Sciatic nerve (tissue), 2 donors: ENCODE measurements at places on chromosomes 5 and 9.

- DNase-seq = no peak
Observed at GRCh38 chr9:121424024-121424432, 54.0 kb upstream of the STOM start.

GRCh38 chr5:123094237-123094918 lies 5.3 kb downstream of the PRDM6 start:
- DNase-seq = no peak

GRCh38 chr5:129395247-129395646 lies 64.9 kb upstream of the ADAMTS19 start:
- DNase-seq = no peak

DNA sequence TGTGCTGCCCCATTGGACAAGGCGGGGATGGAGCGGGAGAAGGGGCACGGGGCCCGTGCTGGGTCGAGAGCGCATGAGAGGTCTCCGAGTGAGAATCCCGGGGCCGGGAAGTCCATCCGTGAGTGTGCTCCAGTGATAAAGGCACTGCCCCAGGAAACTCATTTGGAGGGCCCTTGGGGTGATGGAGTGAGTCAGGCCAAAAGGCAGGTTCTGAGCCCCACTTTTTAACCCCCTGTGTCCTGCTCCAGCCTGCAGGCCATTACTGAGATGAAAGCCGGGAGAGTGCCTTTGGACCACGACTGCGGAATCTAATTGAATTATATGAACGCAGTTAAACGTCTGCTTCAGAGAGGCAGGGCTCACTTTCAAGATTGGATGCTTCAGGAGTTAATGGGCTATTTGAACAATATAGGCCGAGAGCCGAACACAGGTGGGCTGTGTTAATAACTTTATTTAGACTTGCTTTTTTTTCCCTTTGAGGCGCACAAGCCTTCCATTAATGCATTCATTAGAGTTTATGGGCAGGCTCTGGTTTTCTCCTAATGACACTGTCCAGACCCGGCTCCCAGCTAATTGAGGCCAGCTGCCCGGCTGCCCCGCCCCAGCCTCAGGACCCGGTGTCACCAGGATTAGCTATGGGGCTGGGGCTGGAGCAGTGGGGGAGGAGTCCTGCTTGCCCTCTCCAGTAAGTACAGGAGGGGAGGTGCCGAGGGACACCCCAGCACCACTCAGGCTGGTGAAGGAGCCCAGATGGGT lies 79.1 kb upstream of the LMX1B start:
- DNase-seq = no peak

DNA sequence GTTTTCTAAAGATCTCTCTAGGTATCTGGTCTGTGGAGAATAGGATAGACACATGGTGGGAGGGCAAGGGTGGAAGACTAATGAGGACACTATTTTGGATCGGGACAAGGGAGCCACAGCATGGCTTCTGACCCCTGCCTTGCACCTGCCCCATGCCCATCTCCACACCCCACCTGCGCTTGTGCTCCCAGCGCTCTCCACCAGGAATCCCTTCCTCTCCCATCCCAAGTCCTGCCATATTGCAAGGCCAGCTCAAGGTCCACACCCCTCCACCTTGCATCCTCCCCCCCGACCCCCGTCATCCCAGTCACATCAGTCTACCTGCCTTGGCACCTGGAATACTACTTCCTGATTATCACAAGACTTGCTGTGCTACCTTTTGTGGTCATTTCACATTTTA lies 44.2 kb upstream of the RETREG1 start:
- DNase-seq = no peak

GRCh38 chr9:124174433-124174832 lies 83.3 kb upstream of the NEK6 start:
- no peak for DNase-seq

- DNase-seq = no peak
Observed at GRCh38 chr5:67293226-67293625, 96.6 kb upstream of the CD180 start.
